ENCODE measurements at places on chromosomes 16 and 17.

DNA sequence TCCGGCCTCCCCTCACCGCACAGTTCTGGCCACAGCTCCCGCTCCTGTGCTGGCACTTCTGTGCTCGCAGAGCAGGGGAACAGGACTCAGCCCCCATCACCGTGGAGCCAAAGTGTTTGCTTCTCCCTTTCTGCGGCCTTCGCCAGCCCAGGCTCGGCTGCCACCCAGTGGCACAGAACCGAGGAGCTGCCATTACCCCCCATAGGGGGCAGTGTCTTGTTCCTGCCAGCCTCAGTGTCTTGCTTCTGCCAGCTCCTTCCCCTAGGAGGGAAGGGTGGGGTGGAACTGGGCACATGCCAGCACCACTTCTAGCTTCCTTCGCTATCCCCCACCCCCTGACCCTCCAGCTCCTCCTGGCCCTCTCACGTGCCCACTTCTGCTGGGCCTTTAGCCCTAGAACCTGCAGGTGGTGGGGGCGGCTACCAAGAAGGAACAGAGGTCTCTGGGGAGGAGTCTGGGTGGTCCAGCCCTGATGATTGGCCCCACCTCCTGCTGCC, 645 bp upstream of the ELMO3 start:
- no peak for DNase-seq

DNA sequence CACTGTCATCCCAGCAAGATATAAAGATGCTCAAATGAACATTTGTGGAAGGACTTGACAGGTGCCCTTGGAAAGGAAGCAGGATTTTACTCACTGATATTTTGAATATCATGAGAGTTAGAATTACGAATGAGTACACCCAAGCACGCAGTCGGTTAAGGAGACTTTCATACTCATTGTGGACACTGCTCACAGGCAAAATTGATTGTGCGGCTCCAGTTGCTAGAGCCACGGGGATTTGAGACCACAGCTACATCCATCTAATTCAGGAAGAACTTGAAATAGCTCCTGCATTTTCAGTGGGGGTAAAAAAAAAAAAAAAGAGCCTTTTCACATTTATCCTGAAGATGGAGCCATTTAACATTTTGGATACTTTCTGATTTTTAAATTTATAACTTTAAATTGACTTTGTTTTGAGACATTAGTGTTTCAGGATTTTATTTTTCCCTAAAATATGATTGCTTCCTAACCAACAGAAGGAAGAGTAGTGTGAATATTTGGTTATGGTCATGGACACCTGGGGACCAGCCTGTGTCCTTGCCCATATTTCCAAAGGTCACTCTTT, 1080.1 kb upstream of the EEF2KMT start:
- DNase-seq, result no peak

DNA sequence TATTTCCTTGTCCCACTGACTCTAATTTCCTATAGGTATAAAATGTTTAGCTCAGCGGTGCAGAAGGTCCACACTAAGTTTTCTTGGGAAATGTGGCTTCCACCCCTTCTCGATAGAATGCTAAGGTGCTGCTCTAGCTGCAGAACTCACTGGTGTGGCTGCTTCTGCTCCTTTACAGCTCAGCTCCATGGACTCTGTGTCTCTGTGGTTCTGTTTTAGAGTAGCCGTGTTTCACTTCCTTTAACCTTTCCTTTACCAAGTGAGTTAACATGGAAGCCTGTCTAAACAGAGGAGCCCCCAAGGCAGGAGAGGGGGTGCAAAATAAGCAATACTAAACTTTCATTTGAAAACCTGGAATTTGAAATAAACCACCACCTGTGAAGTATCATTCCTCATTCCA, 65.3 kb downstream of the SPECC1 start:
- no peak for DNase-seq

DNA sequence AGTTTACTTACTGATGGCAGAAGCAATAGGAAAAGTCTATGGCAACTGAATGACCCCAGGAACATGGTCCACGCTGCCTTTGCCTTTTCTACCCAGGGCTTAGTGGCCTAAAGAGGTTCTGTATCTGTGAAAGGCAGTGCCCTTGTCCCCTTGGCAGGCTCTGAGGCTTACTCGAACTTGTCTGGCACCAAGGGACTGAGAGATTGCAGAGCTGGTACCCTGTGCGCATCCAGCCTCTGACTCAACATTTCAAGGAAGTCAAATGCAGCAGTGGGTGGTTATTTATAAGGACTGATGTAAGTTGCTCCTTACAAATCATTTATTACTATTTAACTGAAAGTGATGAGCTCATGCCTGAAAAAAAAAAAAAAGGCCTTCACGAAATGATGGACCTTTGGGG, 299.9 kb upstream of the MYOCD start:
- no peak for DNase-seq

DNA sequence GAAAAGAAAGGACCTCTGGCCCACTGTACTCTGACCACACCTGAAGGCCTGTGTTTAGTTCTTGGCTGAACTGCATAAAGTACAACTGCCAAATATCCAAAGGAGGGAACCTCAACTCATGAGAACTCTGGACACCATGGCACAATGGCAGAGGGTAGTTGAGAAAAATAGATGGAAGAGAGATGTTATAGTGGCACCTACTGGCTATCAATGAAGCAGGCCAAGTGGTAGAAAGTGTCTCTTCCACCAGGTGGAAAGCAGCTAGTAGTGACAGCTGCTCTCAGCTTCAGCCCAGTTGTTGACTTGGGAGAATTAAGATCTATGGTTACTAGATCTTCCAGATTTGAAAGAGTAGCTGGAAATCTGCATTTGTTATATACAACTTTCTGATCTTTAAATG, 3.2 kb downstream of the MED31 start:
- no peak for DNase-seq

DNA sequence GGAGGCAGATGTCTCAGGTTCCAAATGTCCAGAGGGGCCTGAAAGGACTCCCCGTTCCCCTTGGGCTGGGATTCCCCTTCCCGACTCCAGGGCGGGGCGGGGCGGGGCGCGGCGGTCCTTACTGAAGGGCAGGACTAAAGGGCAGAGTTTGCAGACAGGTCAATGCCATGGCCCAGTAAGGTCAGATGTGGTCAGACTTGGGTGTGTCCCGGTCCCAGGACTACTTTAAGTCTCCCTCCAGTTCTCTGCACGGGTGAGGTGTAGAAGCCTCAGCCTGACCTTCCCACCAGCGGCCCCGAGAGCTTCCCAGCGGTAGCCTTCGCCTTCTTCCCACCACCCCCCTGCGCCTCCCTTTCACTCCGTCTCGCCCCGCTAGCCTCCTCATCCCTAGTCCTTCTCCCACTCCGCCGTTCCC, 532 bp downstream of the KDM6B start:
- no peak for DNase-seq

GRCh38 chr17:57478478-57479250, 222.3 kb downstream of the MSI2 start:
- no peak for DNase-seq

GRCh38 chr17:65666876-65667321, 105.5 kb upstream of the AXIN2 start:
- DNase-seq, result no peak

DNA sequence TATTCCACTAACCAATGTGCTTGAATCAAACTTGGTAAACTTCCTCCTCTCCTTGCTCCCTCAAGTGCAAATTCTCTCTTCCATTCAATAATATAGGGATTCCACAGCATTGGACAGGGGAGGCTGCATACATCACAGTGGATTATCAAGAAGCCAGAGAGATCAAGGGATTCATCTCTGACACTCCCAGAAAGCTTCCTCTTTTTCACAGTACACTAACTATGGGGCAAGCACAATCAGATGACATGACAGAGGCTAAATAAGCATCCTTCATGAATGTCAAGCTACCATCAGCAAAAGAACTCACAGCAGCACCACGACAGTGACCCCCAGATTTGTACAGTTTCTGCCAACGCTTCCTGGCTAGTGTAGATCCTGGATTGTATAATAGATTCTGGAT, 178.4 kb upstream of the C17orf78 start:
- DNase-seq, result no peak

- no peak for DNase-seq
These were observed 761 bp downstream of the PDF start for GRCh38 chr16:69329369-69330285.

DNA sequence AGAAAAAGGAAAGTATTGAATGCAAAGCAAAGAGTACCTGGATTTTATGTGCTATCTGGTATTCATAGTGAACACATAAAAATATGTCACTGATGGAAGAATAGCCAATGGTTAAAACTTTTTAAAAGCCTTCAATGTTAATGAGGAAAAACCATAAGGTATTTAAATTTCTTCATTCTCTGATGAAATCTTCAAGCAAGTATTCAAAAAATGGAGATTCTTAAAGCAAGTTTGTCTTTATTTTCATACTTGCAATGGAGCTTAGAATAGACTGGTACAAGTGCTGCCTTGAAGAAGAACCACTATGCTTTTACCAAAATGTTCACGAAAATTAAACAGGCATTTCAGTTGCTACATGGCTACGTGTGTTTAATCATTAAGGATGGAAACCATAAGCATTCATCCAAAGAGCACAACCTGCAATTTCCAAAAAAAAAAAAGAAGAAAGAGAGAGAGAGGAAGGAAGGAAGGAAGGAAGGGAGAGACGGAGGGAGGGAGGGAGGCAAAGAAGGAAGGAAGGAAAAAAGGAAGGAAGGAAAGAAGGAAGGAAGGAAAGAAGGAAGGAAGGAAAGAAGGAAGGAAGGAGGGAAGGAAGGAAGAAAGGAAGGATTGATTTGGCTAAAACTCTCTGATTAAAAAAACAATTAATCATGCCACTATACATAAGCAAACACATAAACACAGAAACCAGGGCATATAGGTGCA, 17.6 kb downstream of the HS3ST3A1 start:
- no peak for DNase-seq

GRCh38 chr17:27526604-27527002, 70.4 kb downstream of the KSR1 start:
- no peak for DNase-seq

GRCh38 chr17:56785405-56785804, 48.3 kb downstream of the C17orf67 start:
- DNase-seq, result no peak

GRCh38 chr16:12120217-12120981, 143.9 kb downstream of the SNX29 start:
- DNase-seq, result no peak

- no peak for DNase-seq
These were observed 57.1 kb downstream of the SPECC1 start for GRCh38 chr17:20066253-20066652.

DNA sequence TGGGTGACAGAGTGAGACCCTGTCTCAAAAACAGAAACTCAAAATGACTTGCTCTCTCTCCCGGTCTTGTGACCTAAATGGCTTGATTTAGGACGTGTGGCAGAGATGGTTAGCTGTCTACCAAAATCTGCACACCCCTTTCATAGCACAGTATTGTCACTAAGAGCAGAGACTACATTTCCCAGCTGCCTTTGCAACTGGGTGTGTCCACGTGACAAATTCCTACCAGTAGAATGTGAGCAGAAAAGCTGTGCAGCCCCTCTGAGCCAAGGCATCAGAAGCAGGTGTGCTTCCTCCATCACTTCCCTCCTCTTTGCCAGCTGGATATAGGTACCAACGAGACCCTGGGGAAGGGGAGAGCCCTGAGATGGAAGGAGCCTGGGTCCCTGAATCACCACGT, 25.5 kb downstream of the GPR142 start:
- no peak for DNase-seq

DNA sequence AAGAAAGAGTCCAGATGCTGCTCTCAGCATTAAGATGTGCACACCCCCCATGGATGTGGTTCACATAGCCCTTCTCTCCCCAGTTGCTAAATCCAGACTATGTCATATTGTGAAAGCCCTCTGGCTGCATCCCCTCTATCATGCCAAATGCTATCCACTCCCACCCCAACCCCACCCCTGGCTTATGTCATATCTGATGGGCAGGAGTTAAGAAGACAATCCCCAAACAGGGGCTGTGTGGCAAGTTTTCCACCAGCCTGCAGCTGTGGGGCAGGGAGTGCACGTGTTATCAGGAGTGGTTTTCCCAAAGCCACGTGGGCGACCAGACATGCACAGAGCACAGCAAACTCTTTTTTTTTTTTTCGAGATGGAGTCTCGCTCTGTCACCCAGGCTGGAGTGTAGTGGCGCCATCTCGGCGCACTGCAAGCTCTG, 10.0 kb downstream of the FAM117A start:
- DNase-seq, result no peak

GRCh38 chr17:31148205-31148604, 53.4 kb downstream of the NF1 start:
- DNase-seq, result no peak

GRCh38 chr17:11558681-11559234, 39.5 kb upstream of the DNAH9 start:
- no peak for DNase-seq

DNA sequence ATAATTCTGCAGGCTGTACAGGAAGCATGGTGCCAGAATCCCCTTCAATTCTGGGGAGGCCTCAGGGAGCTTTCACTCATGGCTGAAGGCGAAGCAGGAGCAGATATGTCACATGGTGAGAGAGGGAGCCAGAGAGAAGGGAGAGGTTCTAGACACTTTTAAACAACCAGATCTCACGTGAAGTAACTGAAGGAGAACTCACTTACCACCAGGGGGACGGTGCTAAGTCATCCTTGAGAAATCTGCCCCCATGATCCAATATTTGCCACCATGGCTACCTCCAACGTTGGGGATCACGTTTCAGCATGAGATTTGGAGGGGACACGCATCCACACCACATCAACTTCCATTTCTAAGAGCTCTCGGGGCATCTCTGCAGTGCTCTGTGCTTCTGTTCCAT, 37.4 kb upstream of the GNA13 start:
- DNase-seq, result no peak
